ENCODE measurements at places on chromosomes 3 and 15.

GRCh38 chr3:114827495-114827894 is 319.6 kb downstream of the ZBTB20 start:
- no peak for DNase-seq

GRCh38 chr3:109175411-109175810 is 38.9 kb downstream of the C3orf85 start:
- no peak for DNase-seq

DNA sequence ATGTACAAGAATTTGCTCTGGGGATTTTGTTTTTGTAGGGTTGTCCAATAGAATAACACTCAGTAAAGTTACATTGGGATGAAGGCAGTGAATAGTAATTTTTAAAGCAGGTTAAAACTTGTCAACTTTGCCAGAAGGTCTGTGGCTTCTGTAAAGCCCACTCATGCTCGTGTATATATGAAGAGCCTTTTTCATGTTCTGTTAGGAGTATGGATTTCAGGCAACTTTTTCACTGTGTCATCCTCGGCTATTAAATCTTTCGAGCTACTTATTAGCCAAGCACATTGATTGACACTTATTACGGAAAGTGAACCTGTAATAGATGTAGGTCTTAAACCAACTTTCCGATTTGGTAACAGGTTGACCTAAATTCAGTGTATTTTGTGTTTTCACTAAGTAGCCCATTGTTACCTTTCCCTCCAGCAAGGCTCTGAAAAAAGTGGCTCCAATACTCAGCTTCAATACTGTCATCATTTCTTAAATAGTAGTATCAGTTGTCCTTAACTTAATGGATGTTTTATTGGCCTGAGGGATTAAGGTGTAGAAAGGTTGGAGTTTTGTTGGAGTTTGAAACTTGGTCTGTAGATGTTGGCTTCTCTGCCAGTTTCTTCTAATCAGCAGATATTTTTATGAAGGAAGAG is 1.7 kb downstream of the PAK2 start:
- DNase-seq: no peak

GRCh38 chr3:120516136-120516535 is 65.3 kb upstream of the FSTL1 start:
- no peak for DNase-seq

All from left renal cortex interstitium (tissue), 4 donors.